ENCODE measurements at places on chromosomes 4 and X.

DNA sequence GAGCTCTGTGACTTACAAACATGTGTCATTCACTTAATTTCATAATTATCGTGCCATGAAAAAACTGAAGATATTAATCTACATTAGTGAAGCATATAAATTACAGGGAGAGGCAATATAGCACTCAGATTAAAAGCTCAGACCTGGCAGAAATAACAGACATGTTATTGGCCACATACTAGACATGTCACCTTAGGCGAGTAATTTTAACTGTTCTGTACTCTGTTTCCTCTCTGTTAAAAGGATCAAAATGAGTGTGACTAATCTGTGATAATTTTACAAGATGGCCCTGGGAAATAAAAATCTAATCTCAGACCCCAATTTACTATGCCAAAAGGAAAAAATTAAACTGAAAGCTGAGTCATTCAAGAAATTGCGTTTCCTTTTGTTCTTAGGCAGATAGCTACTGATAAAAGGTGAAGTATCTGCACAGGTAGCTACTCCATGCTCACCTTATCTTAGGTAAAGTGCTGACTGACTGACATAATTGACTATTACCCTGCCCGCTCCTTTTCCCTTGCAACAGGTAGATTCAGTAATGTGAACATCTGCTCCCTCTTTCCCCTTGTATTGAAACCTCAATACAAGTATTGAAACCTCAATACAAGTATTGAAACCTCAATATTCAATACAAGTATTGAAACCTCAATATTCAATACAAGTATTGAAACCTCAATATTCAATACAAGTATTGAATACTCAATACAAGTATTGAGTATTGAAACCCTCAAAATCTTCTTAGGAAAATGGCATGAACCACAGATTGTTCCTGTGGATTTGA is 33.2 kb downstream of the RELL1 start:
- DNase-seq = no peak

DNA sequence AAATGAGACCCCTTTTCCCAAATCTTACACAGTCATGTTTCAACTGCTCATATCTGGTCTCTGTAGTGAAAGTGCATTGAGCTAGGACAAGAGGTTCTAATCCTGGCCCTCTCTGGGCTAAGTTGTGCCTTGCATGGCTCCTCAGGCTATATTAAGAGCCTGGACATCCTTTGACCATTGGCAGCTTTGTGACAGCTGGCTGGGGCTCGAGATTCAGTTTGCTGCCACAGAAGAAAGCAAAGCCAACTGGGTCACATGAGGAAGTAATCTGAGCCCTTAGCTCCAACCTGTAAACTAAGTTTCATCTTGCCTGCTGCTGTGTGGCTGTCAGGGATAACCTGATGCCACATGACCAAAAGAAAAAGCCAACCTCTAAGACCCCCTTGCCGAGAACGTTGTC is 51.8 kb upstream of the JADE1 start:
- DNase-seq = no peak

- peak; percentile 17 for DNase-seq
Observed at GRCh38 chr4:172232966-172233365, 419.8 kb downstream of the GALNTL6 start.

GRCh38 chr4:123158576-123158975 is 236.2 kb upstream of the NUDT6 start:
- no peak for DNase-seq

GRCh38 chr4:73603271-73603710 is 16.9 kb downstream of the RASSF6 start:
- DNase-seq = no peak

- DNase-seq = no peak
Observed at GRCh38 chrX:24396236-24396930, 35.9 kb downstream of the SUPT20HL1 start.

DNA sequence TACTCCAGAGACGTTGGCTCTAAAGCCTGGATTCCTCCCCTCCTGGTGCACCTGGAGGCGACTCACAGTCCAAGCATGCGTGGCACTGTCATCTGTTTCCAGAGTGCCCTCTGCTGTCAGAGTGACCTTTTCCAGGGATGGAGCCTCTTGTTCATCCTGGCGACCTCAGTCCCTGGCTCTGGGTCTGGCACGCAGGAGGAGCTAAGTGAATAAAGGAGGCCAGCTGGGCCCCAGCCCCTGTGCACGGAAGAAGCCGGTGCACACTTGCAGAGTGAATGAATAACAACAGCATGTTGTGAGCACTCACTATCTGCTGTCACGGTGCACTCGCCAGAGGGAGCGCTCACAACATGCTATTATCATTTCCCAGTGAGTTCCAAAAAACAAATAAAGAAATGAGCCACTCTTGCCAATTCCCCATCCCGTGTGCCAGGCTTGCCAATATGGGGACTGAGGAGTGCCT is 27.8 kb upstream of the PSAPL1 start:
- DNase-seq = peak; percentile 73

DNA sequence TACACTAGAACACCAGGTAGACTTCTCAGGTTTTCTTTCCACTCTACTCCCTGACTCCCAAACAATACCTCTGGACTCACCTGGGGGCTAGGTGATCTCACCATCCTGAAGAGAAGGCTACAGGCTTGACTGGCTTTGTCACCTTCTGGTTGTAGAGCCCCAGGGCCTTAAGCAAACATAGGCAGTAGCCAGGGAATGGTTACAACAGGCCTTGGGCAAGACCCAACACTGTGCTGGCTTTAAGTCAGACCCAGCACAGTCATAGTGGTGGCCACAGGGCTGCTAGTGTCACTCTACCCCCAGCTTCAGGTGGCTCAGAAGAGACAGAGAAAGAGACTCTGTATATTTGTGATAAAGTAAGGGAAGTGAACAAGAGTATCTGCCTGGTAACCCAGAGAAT is 118.1 kb upstream of the EMCN start:
- no peak for DNase-seq

GRCh38 chr4:142358656-142359055 is 487.4 kb downstream of the INPP4B start:
- DNase-seq = no peak

GRCh38 chr4:36214735-36215485 is 29.4 kb downstream of the ARAP2 start:
- peak; percentile 8 for DNase-seq

DNA sequence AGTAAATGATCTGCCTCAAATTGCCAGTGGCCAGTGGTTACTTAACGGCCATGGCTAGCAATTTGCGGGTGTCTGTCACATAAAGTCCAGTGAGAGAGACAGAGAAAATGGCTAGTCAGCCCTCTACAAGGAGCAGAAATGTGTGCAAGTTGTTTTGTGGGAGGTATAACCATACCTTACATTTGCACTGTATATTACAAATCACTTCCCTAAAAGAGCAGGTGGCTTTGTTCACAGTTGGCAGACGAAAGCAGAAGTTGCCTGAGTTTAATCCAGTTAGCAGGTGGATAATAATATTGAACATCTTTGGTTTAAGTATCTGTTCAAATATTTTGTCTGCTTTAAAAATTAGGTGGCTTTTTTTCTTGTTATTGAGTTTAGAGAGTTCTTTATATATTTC is 15.6 kb downstream of the SRPX start:
- DNase-seq = no peak

DNA sequence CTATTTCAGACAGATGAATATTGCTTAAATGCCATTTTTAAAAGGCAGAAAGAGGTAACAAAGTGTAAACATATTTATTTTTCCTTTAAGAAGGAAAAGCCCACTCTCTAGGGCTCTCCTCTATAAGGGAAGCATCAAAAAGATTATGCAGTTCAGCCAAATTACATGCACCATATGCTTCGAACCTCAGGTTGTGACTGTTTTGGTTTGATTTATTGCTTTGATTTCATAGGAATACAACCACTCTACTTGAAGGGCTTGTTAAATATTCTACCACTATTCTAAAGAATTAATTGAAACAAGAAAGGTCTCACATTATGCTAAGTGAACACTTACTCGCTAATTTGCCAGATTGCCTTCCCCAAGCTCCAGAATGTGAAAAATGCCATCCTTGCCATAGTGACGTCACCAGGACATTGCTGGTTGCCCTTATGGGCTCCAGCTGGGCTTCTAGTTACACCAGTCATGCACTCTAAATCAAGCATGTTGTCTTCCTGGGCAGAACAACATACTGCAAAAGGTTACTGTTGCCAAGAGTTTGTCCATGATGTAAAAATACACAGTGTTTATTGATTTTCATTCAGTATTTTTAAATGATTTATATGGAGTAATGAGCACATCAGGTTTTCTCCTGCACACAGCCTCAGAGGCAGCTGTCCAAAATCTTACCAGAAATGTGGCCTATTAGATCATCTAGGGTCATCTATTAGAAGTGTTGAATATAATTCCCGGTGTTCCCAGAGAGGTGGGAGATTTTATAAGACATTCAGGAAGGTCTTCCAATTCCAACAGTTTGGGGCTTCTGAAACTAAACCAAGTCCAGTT is 164.4 kb upstream of the RAPGEF2 start:
- no peak for DNase-seq

DNA sequence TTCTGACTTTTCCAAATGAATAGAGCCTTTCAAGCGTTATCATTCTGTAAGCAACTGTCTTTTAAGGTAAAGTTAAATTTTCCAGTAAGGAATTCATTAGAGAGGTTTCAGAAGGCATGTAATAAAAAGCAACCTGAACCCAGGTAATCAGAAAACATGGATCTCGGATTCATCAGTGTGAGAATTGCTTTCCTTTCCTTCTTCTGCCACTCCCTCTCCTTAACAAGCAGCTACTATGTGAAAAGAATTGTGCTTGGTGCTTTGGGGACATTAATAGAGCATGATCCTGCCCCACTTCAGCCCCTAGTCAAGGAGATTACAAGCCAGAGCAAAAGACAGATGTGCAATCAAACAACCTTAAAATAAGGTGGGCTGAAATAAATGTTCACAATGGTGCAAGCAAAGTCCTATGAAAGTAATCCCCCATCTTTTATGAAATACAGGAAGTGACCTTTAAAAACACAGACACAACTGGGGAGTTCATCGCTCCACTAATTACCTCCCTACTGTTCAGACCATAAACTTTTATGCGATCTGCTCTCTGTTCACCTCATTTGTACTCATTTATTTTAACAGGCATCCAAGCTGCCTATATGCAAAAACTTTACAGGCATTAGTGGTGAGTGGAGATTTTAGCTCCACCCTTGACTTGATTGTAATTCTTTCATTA is 122.9 kb upstream of the RASGEF1B start:
- no peak for DNase-seq

GRCh38 chr4:1683261-1683735 is 815 bp downstream of the FAM53A start:
- no peak for DNase-seq

GRCh38 chr4:159296061-159296460 is 193.2 kb downstream of the RAPGEF2 start:
- no peak for DNase-seq

GRCh38 chr4:114208574-114209151 is 229.2 kb upstream of the ARSJ start:
- no peak for DNase-seq

GRCh38 chr4:104424989-104425388 is 69.7 kb downstream of the CXXC4 start:
- DNase-seq = no peak

GRCh38 chrX:95907081-95907480 is 777.6 kb upstream of the DIAPH2 start:
- no peak for DNase-seq

DNA sequence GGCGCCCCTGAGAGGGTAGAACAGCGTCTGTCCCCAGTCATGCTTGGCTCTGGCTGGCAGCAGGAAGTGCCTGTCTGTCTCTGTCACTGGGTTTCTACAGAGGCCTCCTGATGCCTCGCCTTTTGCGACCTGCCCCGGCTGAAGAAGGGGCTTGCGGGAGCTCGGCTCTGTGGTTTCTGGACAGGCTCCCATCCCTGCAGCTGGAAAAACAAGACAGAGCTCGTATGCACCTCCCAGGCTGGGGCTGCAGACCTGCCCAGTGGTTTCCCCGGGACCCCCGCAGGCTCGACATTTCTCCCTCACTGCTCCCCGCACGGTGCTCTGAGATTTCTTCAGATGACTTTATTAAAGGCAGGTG is 57.0 kb upstream of the SORCS2 start:
- no peak for DNase-seq

DNA sequence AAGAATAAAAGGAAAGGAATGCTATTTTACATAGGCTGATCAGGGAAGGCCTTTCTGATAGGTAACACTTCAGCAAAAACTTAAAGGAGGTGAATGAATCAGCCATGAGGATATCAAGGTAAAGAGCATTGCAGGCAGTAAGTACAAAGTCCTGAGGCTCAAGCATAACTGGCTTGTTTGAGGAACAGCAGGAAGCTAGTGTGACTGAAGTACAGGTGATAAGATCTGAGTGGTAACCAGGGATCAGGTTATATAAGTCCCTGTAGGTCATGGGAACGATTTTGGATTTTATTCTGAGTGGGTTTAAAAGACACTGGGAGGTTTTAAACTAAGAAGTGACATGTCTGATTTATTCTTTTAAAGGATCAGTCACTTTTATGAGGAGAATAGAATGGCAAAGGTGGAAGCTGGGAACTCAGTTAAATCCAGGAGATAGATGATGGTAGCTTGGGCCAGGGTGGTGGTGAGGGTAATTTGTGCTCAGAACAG is 47.1 kb upstream of the THOC2 start:
- peak; percentile 22 for DNase-seq

All from NCI-H1417 (cell line).